NCI-H2227 treated with DMSO at 0.1 percent for 48 hours (cell line): ENCODE measurements at places on chromosomes 7 and 10.

DNA sequence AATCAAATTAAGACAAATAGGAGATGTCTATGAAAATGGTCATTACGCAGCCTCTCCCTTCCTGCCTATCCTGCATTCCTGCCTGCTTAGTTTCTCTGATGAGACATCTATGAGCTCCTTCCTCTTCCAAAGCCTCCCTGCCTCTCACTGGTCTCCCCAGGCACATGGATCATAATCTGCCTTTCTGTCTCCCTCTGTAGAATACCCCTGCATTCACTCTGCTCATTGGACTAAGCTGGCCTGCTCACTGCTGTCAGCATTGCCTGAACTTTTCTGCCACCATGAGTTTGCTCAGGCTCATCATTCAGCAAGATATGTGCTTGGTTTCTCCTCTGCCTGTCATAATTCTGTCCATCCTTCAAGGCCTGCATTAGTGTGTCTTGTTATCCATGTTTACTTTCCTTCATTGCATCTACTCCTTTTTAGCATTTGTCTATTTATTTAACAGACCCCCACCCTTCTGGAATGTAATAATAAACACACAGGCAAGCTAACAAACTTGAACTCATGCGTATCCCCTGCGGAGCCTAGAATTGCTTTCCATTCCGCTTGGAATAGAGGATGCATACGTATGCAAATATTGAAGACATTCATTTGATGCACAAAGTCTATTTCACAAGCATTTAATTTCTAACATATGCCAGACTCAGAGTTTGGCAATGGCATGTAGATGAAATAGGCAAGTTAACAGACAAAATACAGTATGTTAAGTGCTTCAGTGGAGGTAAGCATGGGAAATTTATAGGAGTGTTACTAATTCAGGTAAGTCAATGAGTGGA lies 88.3 kb downstream of the PTPRZ1 start:
- no peak for DNase-seq

DNA sequence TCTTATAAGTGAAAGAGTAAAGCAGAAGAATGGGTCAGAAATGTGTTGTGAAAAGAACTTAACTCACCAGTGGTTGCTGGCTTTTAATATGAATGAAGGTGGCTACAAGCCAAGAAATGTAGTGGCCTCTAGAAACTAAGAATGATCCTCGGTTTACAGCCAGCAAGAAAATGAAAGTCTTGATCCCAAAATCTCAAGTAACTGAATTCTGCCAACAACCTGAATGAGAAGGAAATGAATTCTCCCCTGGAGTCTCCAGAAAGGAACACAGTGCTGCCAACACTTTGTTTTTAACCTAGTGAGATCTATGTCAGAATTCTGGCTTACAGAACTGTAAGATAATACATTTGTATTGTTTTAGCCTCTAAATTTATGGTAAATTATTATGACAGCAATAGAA lies 193.0 kb downstream of the FZD1 start:
- no peak for DNase-seq

GRCh38 chr7:15801551-15801950 lies 115.1 kb upstream of the MEOX2 start:
- no peak for DNase-seq

DNA sequence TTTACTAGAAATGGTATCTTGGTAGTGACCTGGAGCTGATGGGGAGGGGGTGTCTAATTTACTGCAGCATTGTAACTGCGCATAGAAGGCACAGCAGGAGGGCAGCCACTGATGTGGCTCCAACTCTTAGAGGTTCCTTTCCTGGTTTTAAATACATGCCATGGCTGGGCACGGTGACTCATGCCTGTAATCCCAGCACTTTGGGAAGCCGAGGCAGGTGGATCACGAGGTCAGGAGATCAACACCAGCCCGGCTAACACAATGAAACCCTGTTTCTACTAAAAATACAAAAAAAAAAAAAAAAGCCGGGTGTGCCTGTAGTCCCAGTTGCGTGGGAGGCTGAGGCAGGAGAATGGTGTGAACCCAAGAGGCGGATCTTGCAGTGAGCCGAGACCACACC lies 19.2 kb upstream of the SEC61G start:
- no peak for DNase-seq

DNA sequence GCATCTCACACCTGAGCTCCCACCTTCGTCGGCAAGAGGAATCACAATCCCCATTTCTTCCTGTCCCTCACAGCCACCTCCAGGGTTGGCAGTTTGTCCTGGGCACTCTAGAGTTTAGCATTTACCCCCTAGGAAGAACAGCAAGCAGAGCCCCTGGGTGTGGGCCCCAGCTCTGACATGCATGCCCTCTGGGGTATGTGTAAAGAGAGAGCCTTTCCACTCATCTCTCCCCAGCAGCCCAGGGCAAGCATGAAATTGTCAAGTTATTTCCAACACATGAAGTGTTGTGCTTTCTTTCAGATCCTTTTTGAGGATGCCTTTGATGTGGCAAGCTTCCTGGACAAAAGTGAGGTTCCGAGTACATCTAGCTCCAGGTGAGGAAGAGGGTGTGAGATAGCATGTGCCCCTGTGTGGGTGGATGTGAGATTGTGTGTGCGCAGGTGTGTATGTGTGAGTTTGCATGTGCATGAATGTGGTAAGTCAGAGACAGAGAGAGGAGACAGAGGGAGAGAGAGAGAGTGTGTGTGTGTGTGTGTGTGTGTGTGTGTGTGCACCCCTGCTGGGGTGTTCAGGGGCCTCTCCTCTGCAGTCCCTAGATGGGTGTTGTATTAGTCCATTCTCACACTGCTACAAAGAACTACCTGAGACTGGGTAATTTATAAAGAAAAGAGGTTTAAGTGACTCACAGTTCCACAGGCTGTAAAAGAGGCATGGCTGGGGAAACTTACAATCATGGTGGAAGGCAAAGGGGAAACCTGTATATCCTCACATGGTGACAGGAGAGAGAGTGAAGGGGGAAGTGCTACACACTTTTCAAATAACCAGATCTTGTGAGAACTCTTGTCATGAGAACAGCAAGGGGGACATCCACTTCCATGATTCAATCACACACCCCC lies 18.1 kb downstream of the STRA8 start:
- DNase-seq, result no peak

GRCh38 chr10:85067955-85068354 lies 739.6 kb downstream of the CCSER2 start:
- no peak for DNase-seq

GRCh38 chr10:73645251-73645650 lies 4.0 kb upstream of the MYOZ1 start:
- DNase-seq, result no peak

DNA sequence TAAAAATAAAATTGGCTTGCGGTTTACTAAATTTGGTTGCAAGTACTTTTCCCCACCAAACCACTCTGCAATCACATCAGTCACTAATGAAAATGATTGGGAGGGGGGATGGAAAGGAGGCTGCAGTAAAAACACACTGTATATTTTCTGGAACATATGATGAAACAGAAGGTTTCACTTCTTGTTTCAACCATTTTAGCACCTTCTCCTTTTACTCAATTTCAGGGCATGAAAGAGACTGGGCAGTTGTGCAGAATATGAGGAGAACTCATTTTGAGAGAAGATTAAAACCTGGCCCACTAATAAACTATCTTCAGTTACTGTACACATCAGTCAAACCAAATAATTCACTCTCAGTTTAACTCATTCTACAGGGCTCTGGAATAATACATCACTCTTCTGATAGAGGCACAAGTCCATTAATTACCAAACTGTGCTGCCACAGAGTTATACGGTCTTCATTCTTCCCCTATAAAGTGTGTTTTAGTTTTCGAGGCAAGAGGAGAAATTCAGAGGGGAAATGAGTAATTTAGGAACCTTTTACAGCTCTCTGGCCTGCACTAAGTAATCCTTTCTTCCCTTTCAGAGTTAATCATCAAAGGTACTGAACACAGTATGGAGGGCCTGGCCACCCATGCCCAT lies 25.5 kb downstream of the JAZF1 start:
- no peak for DNase-seq

DNA sequence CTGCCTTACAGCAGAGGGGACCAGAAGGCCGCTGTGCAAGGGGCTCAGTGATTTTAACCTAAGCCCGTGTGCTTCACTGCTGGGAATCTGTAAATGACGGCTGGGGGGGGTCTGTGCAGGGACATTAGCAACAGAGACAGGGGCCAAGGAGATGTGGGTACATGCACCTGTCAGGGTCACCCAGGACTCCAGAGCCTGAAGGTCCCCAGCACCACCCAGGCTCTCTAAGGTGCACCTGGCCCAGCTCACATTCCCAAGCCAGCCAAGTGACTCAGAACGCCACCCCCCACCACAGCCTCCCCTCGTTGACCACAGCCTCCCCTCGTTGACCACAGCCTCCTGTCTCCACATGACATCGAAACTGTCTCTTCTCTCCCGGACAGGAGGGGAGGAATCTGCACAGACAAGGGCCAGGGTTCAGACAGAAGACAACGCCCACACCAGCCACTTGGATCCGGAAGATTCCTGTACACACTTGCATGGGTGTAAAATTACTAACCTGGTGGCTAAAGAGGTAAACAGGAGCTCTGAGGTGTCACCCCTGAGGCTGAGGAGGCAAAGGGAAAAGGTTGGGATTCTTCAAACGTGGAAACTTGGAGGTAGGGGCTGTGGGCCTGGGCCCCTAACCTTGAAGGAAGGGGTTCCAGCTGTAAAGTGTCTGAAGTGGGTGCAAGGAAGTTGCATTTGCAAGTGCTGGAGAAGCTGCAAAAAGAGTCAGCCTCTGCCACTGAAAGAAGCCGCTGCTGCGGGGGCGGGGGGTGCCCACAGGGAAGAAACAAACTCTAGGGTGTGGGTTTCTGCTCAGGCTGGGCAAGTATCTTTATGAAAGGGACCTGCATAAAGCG lies 27.0 kb downstream of the CALML3 start:
- no peak for DNase-seq

DNA sequence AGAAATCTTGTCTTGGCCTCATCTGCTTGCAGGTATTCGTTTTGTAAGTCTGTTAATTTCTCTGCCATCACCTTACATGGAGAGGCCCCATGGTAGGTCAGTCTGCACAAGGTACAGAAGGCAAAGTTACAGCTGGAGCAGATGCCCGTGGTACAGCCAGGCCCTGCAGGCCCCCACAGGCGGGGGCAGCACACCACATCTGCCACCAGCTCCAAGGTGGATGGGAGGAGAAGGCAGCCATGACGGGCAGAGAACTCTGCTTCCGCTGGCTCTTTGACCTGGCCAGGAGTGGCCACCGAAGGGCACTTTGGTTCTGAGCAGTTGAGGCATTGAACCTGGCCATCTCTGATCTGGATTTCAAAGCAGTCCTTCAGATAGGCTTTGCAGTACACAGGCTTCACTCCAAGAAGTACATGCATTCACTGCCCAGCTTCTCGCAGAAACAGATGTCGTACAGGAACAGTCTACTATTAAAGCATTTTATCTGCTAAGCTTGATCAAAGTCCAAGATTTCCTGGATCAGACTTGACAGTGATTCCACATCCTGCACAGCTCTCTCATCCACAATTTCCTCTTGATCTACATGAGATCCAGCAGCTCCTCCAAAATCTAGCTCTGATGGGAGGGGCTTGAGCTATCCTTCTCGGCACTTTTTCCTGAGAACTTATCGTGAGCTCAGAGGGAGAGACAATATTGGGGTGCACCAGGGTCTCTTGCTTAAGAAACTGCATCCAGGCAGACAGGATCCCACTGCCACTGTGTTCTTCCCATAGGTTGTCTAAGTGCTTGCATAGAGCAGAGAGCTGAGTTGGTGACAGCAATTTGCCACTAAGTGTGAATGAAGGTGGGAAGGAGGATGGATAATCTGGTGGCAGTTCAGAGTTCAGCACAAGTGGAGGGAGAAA lies 120.7 kb downstream of the TRRAP start:
- no peak for DNase-seq

DNA sequence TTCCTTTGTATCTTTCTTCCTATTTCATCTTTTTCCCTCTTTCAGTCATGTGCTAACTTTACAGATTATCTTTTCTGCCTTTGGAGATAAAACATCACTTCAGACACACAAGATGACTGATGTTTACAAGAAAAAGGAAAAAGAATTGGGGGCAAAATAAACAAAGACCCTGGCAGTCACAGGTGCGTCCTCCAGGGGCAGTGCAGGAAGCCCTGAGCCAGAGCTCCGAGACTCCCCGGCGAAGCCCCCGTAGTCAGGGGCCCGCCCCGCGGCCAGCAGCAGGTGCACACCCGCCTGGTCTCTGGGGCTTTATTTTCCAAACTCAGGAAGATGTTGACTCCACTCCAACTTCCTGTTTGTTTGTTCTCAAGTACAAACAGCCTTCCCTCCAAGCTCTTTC lies 10.2 kb downstream of the STK32C start:
- no peak for DNase-seq
